ENCODE measurements at places on chromosomes 5 and 9.

DNA sequence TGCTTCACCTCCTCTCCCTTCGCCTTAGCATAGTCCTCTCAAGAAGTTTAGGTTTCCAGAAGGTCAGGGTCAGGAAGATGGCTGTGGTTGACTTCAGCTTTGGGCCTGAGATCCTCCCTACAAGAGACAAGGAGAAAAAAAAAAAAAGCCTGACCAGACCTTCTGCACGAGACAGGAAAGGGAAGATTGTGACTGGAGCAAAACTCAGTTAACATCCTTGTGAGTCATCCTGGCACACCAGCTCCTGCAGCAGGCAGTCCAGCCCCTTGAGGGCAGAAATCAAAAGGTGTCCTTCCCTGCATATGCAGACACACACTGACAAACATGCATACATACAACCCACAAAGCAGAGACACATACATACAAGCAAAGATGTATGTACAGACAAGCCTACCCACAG lies 18.0 kb upstream of the ENHO start:
- no peak for DNase-seq

GRCh38 chr5:127280491-127281220 lies 9.9 kb upstream of the MEGF10 start:
- no peak for DNase-seq

GRCh38 chr9:69018737-69019136 lies 4.8 kb upstream of the PRKACG start:
- DNase-seq = no peak

DNA sequence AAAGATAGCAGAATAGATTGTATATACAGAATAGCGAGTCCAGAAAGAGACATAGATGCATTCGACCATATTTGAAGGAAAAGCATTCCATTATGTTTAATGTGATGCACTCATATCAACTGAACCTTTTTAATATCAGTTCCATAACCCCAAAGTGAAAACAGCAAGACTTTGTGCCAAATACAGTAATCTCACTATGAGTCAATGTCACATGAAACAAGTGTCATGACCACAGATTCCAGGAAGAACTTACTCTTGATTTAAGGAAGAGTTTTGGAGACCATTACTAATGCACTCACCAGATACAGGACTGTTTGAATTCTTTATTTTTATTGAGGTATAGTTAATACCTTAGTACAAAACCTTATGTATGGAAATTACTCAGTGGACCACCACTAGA lies 220.5 kb downstream of the SH3GL2 start:
- no peak for DNase-seq

- no peak for DNase-seq
Observed at GRCh38 chr9:87305151-87305550, 192.5 kb upstream of the DAPK1 start.

- no peak for DNase-seq
Observed at GRCh38 chr9:110443146-110443865, 105.6 kb upstream of the TXNDC8 start.

DNA sequence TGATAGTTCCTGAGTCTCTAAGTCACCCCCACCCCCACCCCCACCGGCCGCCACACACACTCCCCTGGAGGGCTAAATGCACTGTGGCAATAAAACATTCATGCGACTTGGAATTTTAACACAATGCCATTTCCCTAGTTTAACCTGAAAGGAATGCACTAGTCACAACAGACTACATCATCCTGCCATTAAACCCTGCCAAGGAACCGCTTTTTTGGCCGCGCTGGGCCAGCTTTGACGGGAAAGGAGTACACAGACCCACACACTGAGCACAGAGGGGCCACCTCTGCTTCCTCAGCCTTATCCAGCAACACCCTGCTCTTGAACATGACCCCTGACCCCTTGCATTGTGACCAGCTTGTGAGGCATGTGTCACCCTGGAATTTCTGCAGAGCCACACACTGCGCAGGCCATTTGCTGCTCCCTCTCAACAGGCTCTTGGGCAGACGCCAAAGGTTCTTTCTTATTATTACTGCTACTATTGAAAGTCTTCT lies 165.3 kb downstream of the BNC2 start:
- no peak for DNase-seq

DNA sequence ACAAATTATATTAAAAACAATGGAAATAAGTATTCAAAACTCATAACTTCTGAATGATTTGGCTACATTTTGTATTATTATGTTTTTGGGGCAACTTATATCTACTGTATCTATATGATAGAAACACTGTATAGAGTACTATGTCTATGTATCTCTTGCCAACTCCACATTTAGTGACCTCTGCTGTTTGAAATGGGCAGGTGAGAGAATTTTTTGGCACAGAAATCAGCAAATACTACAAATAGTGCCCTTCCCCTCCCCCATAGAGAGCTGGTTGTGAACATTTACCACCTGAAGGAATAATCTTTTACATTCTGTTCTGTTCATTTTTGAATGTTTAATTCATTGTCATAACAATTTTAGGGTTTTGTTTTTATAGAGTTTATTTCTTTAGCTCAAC lies 545.3 kb downstream of the PDE4D start:
- no peak for DNase-seq
